ENCODE measurements at places on chromosomes 2 and 18.
A peak's percentile ranks its signal among the peaks of the same experiment; 100 is the strongest.

DNA sequence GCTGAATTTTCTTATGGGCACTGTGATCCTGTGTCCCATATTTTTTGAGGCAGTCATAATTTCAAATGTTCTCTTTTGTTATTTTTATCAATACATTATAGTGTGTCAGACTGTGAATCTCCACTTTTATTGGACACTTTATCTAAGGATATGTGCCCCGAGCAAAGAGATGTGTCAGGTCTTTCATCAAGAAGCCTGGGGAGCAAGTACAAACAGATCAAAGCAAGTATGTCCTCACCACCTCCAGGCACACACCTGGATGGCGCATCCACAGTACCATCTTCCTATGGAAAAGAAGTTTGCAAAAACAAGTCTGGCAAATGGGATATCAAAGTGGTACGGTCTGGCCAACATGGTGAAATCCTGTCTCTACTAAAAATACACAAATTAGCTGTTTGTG, 81.0 kb upstream of the ZNF236 start:
- no peak for DNase-seq

GRCh38 chr2:227033471-227034148, 130.4 kb downstream of the COL4A4 start:
- DNase-seq: peak; percentile 50

DNA sequence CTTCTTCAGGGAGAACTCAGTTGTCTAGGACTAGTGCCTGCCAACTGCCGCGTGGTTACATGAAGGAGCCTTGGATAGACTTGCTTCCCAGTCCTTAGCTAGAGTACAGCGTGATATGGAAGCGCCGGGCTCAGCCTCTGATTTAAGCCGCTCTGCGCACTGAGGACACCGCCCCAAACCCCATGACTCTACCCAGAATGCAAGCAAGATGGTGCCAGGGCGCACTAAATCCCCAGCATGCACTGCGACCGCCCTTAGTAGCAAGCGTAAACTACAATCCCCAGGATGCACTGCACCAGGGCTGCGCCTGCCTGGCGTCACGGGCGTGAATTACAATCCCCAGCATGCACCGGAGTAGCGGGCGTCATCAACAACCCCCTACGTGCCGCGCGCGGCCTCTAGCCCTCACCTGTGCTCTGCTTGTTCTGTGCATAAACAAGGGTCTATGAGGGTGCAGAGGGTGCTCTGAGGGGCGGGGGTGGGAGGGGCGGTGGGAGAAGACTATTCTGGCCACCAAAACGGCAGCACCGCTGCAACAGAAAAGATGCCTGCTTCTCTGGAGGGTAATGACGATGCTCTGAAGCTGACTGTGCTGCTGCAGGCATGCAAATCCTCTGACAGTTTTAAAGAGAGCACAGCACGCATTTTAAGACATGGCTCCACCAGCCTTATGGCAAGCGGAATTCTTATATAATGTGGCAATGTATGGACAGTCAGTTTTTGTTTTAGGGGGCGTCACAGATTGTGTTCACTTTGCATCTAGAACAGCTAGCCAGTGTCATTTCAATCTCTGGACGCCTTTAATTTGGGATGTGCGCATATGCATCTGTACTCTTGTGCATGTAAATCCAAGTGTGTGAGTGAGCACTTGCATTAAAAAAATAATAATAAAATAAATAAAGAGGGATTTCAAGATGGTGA, 282.5 kb upstream of the MYT1L start:
- DNase-seq: peak; percentile 98

- DNase-seq: peak; percentile 99
Observed at GRCh38 chr2:230864605-230865306, at the start of gene ITM2C. Gene ITM2C (plus strand): TSS chr2:230864942. CDS start chr2:230865026, 84 bp downstream.

DNA sequence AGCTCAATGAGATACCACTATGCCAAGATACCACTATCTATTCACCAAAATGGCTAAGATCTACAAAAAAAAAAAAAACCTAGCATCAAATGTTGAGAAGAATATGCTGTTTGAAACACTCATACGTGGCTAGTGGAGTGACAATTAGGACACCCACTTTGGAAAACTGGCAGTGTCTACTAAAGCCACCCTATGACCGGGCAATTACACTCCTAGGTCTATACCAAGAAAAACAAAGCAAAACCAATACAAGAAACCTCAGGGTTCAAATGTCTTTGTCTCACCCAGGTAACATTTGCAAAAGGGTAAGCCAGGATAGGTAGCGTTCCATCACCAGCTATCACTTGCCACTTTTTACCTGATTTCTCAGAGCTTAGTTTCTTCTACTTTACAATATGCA, 123.6 kb upstream of the CAB39 start:
- no peak for DNase-seq

DNA sequence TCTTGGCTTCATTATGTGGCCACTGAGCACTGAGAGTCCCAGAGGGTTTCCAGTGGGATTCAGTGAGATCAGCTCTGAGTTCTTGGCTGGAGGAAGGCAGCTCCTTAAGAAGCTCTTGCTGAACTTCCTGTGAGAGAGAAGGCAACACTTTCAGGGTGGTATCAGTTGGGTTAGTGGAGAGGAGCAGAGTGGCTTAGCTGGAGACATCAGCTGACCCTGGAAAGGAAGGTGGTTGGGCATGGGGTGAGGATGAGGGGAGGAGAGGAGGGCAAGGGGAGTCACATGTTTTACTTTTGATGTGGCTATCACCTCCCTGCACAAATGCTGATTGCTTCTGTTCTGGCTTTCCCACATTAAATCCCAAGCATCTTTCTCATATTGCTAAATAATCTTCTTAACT, 95.1 kb downstream of the ACOXL start:
- DNase-seq: no peak

- DNase-seq: no peak
Observed at GRCh38 chr2:149143734-149144133, 105.2 kb downstream of the LYPD6B start.

DNA sequence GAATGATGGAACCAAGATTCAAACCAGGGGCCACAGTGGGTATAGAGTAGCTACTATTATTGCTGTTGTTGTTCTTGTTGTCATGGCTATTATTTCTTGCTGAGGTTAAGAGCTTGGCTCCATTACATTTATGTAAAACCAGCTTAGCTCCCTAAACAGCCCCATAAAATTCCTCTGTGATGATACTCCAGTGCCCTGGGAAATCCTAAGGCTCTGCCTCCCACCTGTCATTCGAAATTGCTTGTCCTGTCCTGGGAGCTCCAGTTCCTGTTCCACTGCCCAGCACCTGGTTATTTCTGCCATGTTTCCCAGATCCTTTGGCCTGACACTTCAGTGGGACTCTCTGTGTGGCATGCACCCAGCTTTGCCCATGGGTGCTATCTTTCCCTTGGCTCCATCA, 27.8 kb upstream of the NCOA1 start:
- DNase-seq: no peak

DNA sequence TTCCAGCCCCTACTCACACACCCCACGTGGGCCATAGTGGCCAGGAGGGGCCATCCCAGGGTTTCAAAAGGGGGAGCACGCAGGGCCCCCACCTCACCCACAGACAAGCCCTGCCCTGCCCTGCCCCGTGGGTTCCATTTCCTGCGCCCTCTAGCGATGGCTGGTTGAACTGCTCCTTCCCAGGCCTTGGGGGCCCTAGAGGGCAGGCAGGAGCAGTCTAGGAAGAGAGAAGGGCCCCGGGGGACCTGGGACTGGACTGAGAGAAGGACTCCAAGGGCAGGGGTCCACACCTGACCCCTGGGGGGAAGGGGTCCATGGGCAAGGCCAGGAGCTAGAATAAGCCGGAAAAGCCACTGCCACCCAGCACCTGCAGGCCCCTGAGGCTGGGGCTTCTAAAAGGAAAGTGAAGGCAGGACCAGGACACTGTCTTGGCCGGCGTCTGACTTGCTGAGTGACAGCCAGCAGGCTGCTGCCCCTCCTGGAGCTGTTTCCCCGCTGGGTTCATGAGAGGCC, 10.1 kb downstream of the CYP26B1 start:
- peak; percentile 52 for DNase-seq

- DNase-seq: no peak
Observed at GRCh38 chr2:223270548-223270947, 218.6 kb downstream of the KCNE4 start.

GRCh38 chr2:201273330-201273983, 13.1 kb downstream of the CASP8 start:
- no peak for DNase-seq

- no peak for DNase-seq
Observed at GRCh38 chr2:56207760-56208159, 24.0 kb downstream of the CCDC85A start.

- no peak for DNase-seq
Observed at GRCh38 chr18:79487801-79488201, 92.1 kb downstream of the NFATC1 start.

DNA sequence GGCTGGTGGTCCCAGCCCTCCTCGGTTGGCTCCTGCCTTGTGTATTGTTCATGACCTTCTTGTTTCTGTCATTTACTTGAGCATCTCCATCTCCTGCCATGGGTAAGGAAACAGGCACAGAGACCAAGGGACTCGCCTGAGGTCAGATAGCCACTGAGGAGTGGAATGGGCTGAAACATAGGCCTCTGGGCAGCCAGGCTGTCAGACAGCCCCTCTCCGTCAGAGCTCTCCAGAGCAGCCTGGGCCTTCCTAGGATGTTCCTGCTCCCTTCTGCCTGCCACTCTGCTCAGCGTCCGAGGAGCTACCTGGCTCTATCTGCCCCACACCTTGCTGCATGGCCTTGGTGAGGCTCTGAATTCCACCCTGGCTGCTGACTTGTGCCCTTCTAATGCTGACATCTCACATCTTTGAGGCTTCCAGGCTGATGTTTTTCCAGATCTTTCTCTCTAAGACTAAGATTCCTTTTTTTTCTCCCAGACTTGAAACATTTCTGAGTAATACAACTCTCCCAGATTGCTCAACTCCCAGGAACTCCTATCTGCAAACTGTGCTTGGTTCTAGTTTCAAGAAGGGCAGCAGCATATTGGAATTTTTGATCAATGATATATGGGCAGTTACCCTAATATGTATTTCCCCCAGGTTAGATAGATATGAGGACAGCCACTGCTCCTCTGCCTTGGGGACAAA, 67.7 kb downstream of the MCFD2 start:
- DNase-seq: no peak

- DNase-seq: no peak
Observed at GRCh38 chr2:226514895-226515294, 284.7 kb downstream of the IRS1 start.

- no peak for DNase-seq
Observed at GRCh38 chr2:157004789-157005188, 252.7 kb upstream of the GALNT5 start.

DNA sequence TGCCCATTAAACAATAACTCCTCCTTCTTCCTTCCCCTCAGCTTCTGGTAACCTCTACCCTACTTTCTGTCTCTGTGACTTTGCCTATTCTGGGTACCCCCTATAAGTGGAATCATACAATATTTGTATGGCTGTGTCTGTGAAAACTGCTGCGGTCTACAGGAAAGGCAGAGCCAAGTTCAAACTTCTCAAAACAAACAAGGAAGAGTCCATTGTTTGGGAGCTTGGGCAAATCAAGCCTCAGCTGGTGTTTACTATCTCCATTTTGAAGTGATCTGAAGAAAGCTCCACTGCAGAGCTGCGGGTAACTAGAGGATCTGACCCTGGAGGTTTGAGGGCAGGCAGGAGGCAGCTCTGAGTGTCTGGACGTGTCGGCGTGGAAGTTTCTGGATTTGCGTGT, 48.6 kb upstream of the DAPL1 start:
- DNase-seq: peak; percentile 22

- no peak for DNase-seq
Observed at GRCh38 chr18:36273347-36273746, 24.2 kb upstream of the FHOD3 start.

GRCh38 chr2:38608755-38609154, 6.0 kb upstream of the HNRNPLL start:
- no peak for DNase-seq

- no peak for DNase-seq
Observed at GRCh38 chr2:1816414-1816911, 72.1 kb upstream of the PXDN start.

DNA sequence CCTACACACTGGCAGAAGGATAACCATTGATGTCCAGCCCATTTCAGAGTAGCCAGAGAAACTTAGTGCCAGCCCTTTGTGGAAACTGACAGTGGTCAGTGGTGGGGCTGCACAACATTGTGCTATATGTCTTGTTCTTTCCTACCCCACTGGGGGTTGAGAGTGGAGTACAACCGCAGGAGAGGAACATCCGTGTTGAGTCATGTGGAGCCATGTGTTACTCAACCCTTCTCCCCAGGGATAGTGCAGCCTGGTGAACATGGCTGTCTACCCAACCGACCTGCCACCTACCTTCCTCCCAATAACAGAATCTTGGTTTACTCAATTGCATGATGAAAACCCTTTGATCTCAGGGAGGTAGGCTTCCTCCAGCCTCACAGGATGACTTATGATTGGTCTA, 65.3 kb upstream of the MAPK4 start:
- no peak for DNase-seq

DNA sequence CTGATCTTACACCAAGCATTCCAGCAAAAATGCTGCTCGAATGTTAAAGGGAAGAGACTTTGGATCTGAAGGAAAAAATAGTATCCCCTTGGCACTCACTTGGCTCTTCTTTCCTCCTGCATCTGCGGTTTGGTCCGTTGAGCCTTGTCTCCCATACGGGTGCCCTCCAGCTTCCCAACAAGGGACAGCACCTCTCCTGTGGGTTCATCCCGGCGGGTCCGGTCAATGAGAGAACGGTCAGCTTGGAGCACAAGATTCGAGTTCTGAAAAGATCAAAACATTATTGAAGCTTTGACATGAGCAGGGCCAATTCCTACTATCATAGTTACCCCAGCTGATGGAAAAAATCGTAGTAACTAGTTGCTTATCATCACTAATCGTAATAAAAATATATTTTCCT, 740 bp downstream of the SNRNP200 start:
- DNase-seq: no peak

- DNase-seq: no peak
Observed at GRCh38 chr2:100742277-100743254, 77.4 kb upstream of the NPAS2 start.

- no peak for DNase-seq
Observed at GRCh38 chr2:70083344-70084156, 3.7 kb upstream of the PCBP1 start.

GRCh38 chr2:23069923-23070322, 315.1 kb upstream of the KLHL29 start:
- peak; percentile 75 for DNase-seq

DNA sequence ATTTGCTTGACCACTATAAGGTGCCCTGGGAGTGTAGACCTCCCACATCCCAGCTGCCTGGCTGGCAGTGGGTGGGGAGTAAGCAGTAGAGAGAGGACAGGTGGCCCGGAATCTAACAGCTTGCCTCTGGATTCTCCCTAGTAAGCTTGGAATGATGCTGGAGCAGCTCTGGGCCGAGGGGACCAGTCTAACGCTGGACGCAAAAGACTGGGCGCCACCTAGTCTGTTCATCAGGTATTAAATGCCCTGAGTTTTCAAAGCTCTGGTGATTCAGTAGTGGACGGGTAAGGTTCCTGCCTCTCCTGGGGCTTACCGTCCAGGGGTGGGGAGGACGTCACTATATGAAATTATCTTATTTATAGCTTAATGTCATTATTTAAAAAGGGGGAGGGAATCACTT, 648 bp upstream of the LYPD6B start:
- peak; percentile 50 for DNase-seq

GRCh38 chr2:5818961-5819600, 126.9 kb downstream of the SOX11 start:
- no peak for DNase-seq
